Activated CD4-positive, alpha-beta T cell treated with anti-CD3 and anti-CD28 coated beads for 36 hours (primary cell): ENCODE measurements at places on chromosomes 11 and 22. TPM values are rescaled to one million over a fixed set of nuclear protein-coding genes. Genes with fewer than 3 reads are reported as not detected.

GRCh38 chr11:44623731-44624491, 58.4 kb downstream of the CD82 start:
- peak overlapping the region; percentile 13 for H3K27ac ChIP-seq
- H3K4me1 ChIP-seq, result peaks cover 34% of the 10 kb centered on the region
- H3K36me3 ChIP-seq, result peaks cover 18% of the 10 kb centered on the region
- no peaks in the 10 kb centered on the region for H3K27me3 ChIP-seq

GRCh38 chr11:35298369-35298768, 121.0 kb downstream of the SLC1A2 start:
- H3K4me3 ChIP-seq, result no peak overlapping the region
- no peak for DNase-seq
- H3K27ac ChIP-seq, result no peak overlapping the region
- peaks cover 3% of the 10 kb centered on the region for H3K27me3 ChIP-seq

DNA sequence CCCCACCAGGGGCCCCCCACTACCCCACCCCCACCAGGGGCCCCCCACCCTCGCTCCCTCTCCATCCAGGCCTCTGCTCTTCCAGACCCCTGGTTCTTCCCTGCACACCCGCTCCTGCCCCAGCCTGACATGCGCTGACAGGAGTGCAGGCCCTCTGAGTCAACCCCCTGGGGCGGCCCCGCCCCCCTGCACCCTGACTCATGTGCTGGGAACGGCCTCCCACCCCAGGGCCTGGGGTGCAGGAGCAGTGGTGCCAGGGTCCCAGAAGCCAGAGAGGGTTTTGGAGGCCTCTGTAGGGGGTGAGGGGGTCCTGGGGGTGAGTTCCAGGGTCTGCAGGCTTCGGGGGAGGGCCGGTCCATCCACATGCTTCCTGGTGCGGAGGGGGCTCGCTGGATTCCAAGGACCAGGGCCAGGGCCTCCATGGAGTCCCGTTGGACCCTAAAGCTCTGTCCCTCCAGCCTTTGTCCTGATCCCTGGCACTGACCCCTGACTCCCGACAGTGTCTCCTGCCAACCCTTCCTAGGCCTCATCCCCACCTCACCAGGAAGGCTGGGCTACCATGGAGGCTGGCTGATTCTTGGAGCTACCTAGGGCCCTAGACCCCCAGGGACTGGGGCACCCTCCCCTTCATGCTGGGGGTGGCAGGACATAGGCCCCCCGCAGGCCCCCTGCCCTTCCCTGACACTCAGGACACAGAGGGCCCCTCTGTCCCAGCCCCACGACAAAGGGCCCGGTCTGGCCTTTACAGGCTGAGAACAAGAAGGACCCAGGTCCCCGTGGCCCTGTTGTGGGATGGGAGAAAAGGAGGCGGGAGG, 583 bp upstream of the PKP3 start:
- H3K4me3 ChIP-seq, result no peak overlapping the region
- H3K27ac ChIP-seq, result no peak overlapping the region
- H3K4me1 ChIP-seq, result no peaks in the 10 kb centered on the region
- DNase-seq, result peak; percentile 68
- H3K27me3 ChIP-seq, result no peaks in the 10 kb centered on the region

- peaks cover 6% of the 10 kb centered on the region for H3K27me3 ChIP-seq
- H3K4me3 ChIP-seq, result no peak overlapping the region
Measured at GRCh38 chr11:116375221-116375620, 397.6 kb downstream of the BUD13 start.

DNA sequence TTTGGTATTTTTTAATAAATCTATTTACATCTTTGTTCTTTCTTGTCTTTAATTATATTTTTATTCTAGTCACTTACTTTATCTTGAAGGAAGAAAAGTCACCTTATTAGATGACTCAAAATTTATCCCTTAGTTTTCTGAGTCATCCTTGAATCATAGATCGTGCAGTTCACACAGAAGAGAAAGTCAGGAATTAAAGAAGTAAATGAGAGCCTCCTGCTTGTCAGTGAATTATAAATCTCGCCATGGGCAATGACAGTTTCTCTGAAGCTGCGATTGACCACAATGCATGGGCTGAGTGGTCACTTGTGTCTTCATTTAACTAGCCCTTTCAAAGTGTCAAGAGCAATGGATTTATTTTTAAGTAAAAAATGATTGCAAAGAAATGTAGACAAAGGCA, 91.2 kb downstream of the LUZP2 start:
- no peak for DNase-seq
- no peak overlapping the region for H3K27ac ChIP-seq
- H3K36me3 ChIP-seq, result no peaks in the 10 kb centered on the region
- no peaks in the 10 kb centered on the region for H3K4me1 ChIP-seq
- no peak overlapping the region for H3K4me3 ChIP-seq
- H3K27me3 ChIP-seq, result no peaks in the 10 kb centered on the region

DNA sequence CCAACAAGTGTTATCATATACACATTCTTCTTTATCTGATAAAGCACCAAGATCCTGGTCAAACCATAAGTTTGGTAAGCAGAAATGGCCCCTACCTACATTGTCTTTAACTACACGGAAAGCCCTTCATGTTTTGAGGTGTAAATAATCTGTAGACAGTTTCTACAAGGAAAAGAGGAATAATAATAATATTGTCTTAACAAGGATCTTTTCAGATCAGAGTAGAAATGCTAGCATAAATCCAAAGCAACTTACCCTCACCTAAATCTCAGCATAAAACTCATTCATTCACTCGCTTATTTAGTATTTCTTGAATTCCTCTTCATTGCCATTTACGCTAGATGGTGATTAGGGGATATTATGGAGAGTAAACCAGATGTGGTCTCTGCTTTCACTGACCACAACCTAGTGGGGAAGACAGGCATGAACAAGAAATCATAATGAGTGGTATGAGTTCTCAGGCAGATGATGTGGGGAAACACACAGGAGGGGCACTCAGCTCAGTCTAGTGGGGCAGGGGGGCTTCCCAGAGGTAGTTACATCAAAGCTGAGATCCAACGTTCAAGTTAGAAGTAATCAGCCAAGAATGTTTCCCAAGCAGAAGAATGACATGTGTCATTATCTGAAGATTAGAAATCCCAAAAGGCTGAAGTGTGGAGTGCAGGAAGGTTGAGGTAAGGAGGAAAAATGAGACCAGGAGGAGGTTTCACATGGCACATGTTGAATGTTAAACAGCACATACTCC, 65.4 kb upstream of the ZC3H12C start:
- H3K4me1 ChIP-seq, result no peaks in the 10 kb centered on the region
- DNase-seq, result no peak
- H3K27ac ChIP-seq, result no peak overlapping the region
- no peaks in the 10 kb centered on the region for H3K36me3 ChIP-seq
- peaks cover 2% of the 10 kb centered on the region for H3K27me3 ChIP-seq
- no peak overlapping the region for H3K4me3 ChIP-seq

- H3K27ac ChIP-seq, result no peak overlapping the region
- DNase-seq, result no peak
- H3K4me1 ChIP-seq, result peaks cover 21% of the 10 kb centered on the region
- no peak overlapping the region for H3K4me3 ChIP-seq
Measured at GRCh38 chr11:59272771-59273372, 60.1 kb upstream of the MPEG1 start.

- H3K27ac ChIP-seq, result no peak overlapping the region
- no peaks in the 10 kb centered on the region for H3K36me3 ChIP-seq
- DNase-seq, result no peak
Measured at GRCh38 chr22:23534851-23535717, 45.0 kb downstream of the IGLL1 start.

DNA sequence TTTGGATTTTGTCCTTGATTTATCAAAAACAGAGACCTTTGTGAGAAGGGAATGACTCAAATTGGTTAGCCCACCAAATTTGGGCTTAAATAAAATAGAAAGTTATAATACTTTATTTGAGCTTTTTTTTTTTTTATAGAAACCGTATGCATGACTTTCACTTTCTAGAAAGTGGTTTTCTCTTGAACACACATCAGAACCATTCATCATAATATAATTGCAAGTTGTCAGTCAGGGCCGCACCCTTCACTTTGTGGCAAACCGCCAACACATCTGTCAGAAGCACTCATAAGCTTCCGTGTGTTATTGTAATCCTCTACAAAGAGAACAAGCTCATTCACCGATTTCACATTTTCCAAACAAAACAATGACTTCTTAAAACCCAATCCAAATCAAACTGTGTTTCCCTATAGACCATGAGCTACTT, 76.1 kb downstream of the SOX6 start:
- no peaks in the 10 kb centered on the region for H3K4me1 ChIP-seq
- no peaks in the 10 kb centered on the region for H3K36me3 ChIP-seq
- peak; percentile 49 for DNase-seq
- H3K27me3 ChIP-seq, result no peaks in the 10 kb centered on the region
- no peak overlapping the region for H3K4me3 ChIP-seq
- no peak overlapping the region for H3K27ac ChIP-seq

GRCh38 chr11:108239076-108239475, 16.2 kb downstream of the ATM start:
- peaks cover 35% of the 10 kb centered on the region for H3K36me3 ChIP-seq
- H3K4me1 ChIP-seq, result peaks cover 77% of the 10 kb centered on the region
- no peaks in the 10 kb centered on the region for H3K27me3 ChIP-seq
- H3K4me3 ChIP-seq, result no peak overlapping the region

- H3K36me3 ChIP-seq, result no peaks in the 10 kb centered on the region
- peak overlapping the region; percentile 39 for H3K4me3 ChIP-seq
- no peaks in the 10 kb centered on the region for H3K27me3 ChIP-seq
- H3K4me1 ChIP-seq, result peaks cover 10% of the 10 kb centered on the region
Measured at GRCh38 chr11:117907276-117908108, 21.7 kb downstream of the TMPRSS13 start.

- peaks cover 2% of the 10 kb centered on the region for H3K4me1 ChIP-seq
- H3K4me3 ChIP-seq, result no peak overlapping the region
- H3K36me3 ChIP-seq, result no peaks in the 10 kb centered on the region
- no peak for DNase-seq
Measured at GRCh38 chr11:12592283-12592682, 81.9 kb upstream of the TEAD1 start.

Gene OR5I1
- total RNA-seq, result not detected

Gene ART1
- total RNA-seq, result not detected

Gene LRRC75B
- 0.98 TPM for total RNA-seq
